ENCODE measurements at places on chromosomes 2 and 18.
A peak's percentile ranks its signal among the peaks of the same experiment; 100 is the strongest.

- no peak for DNase-seq
These were observed 878.3 kb upstream of the ID2 start for GRCh38 chr2:7803515-7803914.

GRCh38 chr2:178498137-178498536 is 17.9 kb downstream of the PLEKHA3 start:
- DNase-seq, result no peak

- DNase-seq, result no peak
These were observed 1.3 kb downstream of the TAF1B start for GRCh38 chr2:9844576-9844975.

DNA sequence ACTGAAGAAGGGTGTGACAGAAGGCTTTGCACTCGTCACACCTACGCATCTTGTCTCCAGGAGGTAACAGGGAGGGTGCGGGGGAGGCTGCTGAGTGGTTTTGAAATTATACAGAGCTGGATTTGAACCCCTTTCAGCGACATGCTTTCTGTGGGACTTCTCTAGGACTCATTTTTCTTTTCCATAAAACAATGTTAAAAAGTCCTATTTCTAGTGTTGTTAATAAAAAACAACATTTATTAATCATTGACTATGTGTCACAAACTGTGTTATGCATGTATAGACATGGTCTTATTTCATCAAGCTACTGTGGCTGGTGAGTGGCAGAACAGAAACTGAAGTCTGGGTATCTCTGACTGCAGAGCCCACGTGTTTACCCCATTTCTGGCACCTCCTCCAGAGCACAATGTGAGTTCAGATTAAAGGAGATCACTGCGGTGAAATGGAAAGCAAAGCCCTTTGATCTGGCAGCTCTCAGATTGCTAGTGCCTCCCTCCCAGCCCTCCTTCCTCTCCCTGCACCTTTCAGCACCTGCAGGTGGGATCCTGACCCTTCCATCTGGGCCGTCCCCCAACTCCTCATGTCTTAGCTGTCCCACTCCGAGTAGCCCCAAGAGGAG is 315.5 kb upstream of the MYT1L start:
- DNase-seq, result no peak

DNA sequence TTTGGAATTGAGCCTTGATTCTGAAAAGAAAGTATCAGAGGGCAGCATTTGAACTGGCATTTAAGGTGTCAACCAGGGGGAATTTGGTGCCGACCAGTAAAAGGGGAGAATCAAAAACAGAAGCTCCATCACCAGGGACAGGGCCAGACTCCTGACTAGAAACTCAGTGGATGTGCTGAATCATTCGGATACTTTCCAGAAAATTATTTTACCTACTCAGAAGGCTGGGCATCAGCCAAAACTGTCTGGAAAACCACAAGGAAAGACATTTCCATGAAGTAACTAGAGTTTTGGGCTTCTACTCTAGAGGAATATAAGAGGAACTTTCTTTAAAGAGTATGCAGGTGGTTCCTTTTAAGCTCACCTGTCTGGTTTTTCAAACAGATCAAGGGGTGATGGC is 756.6 kb downstream of the RNF144A start:
- no peak for DNase-seq

- DNase-seq, result no peak
These were observed 184.0 kb upstream of the HAAO start for GRCh38 chr2:42976351-42976750.

- DNase-seq, result no peak
These were observed 43.1 kb upstream of the AFF3 start for GRCh38 chr2:100185516-100185915.

- DNase-seq, result no peak
These were observed 183.0 kb upstream of the CYP26B1 start for GRCh38 chr2:72330652-72331051.

DNA sequence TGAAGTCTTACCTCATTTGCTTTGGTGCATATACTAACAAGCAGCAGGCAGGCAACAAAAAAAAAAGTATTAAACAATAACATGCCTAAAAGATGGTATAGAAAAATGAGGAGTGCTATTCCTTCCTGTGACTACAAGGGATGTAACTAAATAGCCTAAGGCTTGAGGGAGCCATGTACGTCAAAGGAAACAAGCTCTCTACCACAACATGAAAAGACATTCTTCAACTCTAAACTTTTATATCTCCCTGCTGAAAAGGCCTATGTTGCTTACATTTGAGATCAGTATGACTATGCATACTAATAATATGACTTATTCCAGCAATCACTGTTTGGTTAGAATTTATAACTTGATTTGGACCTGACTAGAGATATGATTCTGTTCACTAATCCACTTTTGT is 347.9 kb downstream of the ADCYAP1 start:
- no peak for DNase-seq

GRCh38 chr2:219277703-219278654 is 1.2 kb upstream of the DNAJB2 start:
- DNase-seq, result peak; percentile 63

GRCh38 chr2:239946864-239947728 is 78.0 kb downstream of the NDUFA10 start:
- DNase-seq, result no peak

DNA sequence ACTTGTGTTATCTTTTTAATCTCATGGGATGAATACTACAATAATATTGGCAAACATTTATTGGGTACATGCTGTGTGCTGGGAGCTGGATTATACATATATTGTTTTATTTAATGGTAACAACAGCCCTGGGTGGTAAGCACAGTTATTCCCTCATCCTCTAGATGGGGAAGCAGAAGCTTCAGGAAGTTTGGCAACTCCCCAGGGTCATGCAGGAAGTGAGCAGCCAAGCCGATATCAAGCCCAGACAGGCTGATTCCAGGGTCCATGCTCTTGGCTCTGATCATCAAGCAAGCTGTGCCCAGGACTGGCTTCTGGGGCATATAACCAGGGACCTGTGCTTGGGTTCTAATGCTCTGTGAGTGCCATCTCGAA is 155.8 kb downstream of the ZNF516 start:
- DNase-seq, result no peak

GRCh38 chr18:8657873-8658470 is 47.4 kb upstream of the MTCL1 start:
- no peak for DNase-seq

DNA sequence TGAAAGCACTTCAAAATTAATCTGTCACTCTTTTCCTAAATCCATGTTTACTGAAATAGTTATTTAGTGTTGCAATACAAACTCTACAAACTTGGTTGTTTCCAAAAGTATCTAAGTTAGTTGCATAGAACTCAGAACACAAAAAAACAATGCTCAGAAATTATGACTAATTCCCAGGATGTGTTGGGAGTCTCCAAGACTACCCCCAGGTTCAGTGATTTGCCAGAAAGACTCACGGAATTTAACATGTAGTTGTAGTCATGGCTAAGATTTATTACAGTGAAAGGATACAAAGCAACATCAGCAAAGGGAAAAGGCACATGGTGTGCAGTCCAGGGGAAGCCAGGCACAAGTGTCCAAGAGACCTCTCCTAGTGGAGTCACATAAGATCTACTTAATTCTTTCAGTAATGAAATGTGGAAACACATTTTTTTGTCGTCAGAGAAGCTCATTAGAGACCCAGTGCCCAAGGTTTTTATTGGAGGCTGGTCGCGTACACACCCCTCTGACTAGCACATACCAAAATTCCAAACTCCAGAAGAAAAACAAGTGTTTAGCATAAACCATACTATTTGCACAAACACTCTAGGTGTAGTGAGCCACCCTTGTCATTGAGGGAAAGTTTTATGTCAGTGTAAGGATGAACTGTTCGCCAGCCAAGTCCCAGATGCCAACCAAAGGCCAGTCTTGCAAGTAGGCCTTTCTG is 43.3 kb upstream of the CYP20A1 start:
- no peak for DNase-seq

DNA sequence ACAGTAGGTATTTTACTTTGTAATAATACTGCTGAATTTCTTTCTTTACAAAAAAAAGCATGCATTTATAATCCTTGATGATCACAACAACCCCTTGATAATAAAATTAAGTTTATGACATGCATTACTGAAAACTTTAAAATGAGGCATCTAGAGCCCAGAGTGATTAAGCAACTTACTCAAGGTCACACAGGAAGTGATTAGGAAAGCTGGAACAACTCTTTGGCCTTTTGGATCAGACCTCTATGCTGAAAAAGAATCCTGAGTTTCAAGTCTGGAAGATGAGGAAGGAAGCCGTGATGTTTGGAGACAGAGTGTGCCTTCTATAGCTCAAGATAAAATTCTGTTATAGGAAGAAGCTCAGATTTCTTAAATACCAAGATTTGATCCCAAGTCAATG is 105.0 kb upstream of the ATP8B1 start:
- no peak for DNase-seq

DNA sequence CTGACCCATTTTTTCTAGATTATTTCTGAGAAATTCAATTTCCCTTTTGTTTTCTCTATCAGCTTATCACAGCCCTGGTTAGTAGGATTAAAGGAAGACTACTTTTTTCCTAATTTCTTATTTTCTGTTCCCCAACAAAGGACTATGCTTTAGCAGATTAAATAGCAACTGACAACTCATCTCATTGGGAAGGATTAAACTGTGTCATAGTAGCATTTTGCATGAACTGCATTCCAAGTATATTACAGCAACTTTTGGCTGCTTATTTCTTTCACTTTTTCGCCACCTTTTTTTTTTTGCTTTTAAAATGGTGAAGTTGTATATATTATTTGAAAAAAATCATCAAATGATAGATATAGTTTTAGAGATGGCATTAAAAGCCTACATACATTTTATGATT is 570.3 kb downstream of the FBXO15 start:
- DNase-seq, result no peak

DNA sequence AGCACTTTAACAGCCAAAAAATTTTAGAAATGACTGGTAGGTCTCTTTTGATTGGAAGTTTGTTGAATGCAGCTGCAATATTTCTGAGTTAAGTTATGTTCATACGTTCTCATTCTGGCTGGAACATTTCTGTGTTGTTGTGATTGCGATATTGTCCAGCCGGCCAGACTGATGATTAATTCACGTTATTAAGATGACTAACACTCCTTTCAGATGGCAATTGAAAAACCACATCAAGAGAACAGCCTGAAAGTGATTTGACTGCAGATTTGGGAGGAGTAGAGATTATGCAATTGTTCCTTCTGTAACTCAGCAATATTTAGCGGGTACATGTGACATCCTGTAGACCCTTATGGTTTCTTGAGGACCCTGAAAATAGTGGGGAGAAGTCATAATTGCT is 133.7 kb downstream of the FBXO15 start:
- no peak for DNase-seq

- DNase-seq, result no peak
These were observed 31.3 kb upstream of the MLPH start for GRCh38 chr2:237455764-237456163.

DNA sequence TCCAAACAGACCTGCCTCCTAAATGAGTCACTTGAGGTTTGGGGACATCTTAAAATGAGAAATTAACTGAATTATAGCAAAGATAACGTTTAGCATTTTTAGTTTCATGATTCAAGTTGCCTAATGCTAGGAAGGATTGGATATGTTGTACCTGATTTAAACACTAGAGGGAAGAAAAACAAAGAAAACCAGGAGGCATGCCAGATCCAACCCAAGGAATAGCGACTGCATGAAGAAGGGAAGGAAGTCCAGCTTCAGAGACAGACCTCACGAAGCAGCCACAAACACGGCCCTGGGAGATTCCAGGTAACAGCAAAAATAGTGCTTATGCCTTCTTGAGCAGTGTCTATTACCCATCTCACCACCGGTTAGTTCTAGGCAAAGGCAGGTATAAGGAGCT is 499.9 kb upstream of the SPHKAP start:
- DNase-seq, result no peak

DNA sequence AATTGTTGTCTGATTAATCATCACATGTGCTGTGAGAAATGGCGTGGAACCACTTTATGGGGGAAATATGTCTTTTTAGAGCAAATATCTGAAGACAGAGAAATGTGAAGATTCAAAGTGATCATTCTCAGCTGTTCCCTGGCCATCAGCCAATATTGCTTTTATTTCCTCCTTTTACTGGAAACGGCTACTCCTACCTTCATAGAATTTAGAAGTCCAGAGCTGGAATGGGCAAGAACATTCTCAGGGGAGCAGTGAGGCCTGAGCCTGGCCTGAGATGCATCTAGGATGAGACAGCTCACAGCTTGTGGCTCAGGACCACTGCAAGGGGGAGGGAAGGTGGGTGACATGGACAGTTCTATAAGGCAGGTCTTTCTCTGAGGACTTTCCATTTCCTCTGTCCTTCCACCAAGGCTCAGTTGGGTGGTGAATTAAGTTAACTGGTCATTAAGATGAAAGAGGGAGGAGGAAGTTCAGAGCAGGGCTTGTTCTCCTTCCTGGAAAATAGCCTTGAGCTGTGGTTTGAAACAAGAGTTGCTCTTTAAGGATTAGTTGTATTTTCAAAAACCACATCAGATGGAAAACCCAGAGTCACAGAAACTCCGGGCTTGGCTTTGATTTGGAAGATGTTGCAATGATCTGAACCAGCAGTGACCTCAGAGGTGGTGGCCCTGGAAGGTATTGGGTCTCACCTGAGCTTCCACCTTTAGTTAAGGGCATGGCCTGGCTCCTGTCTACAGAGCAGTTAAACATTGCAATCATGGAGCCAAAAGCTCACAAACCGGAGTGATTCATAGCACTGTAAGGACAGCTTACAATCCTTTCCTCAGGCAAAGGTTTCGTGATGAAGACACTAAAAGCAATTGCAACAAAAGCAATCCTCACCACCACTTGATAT is 144.3 kb downstream of the VAPA start:
- no peak for DNase-seq

GRCh38 chr2:215883799-215884198 is 129.6 kb downstream of the MREG start:
- no peak for DNase-seq

DNA sequence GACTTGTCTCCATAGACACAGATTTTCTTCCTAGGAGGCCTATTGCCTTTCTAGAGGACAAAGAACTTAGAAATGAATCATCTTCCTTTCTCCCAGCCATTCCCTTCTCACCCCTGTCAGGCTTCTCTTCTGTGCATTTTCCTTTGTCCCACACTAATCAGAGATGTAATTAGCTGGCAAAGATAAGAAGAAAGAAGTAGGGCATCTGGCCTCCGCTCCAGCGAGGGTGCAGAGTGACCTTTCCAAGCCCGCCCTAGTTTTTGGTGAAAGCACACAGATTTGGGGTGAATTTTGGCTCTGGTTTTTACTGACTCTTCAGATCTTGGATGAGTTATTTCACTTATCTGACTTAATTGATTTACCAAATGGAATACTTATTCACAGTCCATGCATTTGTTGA is 626.5 kb downstream of the ZEB2 start:
- no peak for DNase-seq
